Tibial nerve (tissue), 4 donors: ENCODE measurements at places on chromosomes 13 and 19. TPM values are rescaled to one million over a fixed set of nuclear protein-coding genes. Genes with fewer than 3 reads are reported as not detected.

Gene ZNF540
- 4.2 TPM for total RNA-seq

Gene ZNF729
- total RNA-seq, result not detected

Gene SIGLEC12
- not detected for total RNA-seq

Gene C19orf38
- total RNA-seq, result 0.42 TPM

DNA sequence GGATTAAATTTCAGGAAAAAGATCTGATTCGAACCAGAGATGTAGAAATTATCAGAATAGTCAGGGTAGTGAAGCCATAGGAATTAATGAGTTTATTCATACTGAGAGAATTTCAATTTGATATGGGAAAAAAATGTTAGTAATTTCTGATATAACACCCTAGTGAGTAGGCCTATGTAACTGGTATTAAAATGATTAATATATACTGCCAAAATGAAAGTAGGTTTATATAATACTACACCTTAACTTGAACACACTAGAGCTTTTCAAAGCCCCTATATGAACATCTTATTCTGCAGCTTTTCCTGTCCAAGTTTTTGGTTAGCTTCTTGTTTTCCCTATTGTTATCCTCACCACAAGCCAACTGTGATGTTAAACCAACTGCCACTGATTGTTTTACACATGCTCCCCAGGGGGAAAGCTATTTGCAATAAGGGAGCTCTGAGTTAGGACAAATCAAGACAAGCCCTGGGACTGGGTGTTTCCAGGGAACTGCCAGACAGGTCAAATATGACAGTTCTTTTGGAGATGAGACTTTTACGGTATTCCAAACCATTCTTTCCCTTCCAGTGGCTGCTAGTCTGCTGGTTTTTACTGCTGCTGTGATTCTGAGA, 45.3 kb downstream of the FNDC3A start:
- H3K27ac ChIP-seq, result no peak overlapping the region
- no peak for DNase-seq
- no peaks in the 10 kb centered on the region for H3K27me3 ChIP-seq
- no peaks in the 10 kb centered on the region for H3K36me3 ChIP-seq
- H3K4me1 ChIP-seq, result no peaks in the 10 kb centered on the region

DNA sequence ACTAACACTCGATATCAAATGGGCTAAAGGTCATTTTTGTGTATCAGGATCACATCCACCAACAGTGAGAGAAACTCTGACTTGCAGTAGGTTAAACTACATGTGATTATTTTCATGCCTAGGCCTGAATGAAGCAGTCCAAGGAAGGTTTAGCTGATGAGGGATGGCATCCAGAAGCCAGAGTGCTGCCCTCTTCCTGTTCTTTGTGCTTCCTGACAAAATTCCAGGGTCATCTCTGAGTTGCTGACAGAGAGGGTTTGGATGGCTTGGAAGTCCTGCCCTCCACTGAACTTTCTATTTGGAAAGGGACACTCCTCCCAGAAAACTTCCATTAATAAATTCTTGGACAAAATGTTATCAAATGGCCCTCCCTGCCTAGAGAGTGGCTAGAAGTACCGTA, 728.3 kb upstream of the SLC10A2 start:
- no peaks in the 10 kb centered on the region for H3K4me1 ChIP-seq
- no peak overlapping the region for H3K4me3 ChIP-seq
- no peak overlapping the region for H3K27ac ChIP-seq
- no peak for DNase-seq
- H3K27me3 ChIP-seq, result no peaks in the 10 kb centered on the region

DNA sequence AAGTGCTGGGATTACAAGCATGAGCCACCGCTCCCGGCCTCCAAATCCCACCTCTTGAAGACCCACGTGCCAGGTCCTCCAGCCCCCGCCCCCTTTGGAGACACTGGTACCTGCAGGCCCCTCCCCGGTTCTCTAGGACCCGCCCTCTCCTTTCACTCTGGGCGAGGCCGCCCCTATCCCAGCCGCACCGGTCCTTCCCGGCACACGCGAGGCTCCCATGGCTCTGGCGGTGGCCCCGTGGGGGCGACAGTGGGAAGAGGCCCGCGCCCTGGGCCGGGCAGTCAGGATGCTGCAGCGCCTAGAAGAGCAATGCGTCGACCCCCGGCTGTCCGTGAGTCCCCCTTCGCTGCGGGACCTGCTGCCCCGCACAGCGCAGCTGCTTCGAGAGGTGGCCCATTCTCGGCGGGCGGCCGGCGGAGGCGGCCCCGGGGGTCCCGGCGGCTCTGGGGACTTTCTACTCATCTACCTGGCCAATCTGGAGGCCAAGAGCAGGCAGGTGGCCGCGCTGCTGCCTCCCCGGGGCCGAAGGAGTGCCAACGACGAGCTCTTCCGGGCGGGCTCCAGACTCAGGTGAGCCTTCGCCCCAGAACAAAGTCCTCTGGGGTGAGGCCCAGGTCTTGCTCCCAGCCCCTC, at the start of gene CBLC:
Gene CBLC, plus strand, starts transcription at position 176 of the 633 bp plus-strand sequence. Its CDS starts 42 bp downstream, at position 218.
- H3K27me3 ChIP-seq, result no peaks in the 10 kb centered on the region
- no peak within 1 kb of the TSS for H3K27ac ChIP-seq
- H3K4me1 ChIP-seq, result no peaks in the 10 kb centered on the region

DNA sequence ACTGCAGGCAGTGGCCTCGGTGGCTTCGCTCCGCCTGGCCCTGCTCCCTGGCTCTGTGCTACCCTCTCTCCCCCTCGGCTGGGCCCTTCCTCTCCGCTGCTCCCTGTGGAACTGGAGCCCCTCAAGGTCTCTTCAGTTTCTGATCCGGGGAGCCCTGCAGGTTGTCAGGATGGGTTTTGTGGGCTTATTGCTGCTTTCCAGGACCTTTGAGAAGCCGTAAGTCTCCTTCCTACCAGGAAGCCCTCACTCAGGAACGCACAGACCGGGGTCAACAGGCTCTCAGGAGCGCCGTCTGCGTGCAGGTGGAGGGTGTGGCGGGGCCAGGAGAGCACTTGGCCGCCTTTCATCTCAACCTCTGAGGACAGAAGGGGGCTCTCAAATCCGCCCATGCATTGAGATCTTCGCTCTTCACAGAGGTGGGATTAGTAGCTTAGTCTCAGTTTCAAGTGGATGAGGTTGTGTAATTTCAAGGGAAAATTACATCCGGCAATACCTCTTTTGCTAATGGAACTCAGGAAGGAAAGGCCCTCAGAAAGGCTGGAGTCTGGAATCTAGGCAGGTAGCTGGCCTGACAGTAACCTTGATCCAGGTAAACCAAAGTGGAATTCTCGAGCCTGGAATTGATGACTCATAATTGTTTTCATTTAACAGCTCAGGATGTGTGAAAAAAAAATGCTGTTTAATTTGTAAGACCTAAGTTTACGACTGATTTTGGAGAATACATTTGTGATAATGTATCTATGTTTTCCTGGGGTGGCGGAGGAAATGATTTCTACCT, 102.0 kb downstream of the ATP11A start:
- no peaks in the 10 kb centered on the region for H3K4me1 ChIP-seq
- no peaks in the 10 kb centered on the region for H3K36me3 ChIP-seq
- no peaks in the 10 kb centered on the region for H3K27me3 ChIP-seq
- H3K27ac ChIP-seq, result no peak overlapping the region
- H3K4me3 ChIP-seq, result no peak overlapping the region

DNA sequence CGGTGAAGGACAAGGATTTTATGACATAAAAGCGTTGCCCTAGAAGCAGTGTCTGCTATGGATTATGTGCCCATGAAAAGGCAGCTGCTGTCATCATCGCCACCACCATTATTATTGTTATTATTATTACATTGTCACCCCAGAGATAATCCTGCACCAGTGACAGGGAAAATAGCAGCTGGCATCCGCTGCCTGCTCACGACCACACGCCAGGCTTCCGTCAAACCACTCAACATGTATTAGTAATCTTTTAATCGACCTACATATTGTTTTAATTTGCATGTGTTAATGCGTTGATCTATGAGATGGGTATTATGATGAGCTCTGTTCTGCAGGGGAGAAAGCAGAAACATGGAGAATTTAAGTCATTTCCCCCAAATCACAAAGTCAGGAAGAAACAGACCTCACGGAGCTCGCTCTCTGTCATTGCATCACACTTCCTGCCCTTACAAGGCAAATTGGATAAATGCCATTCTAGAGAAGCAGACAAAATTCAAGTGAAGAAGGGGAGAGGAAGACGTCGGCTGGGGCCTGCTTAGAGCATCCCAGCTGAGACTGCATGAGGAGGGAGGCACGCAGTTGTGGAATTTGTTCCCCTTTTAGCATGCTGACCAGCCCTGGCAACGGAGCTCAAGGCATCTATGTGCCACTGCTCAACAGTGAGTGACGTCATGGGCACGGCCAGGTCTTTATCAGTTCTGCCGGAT, at the start of gene FFAR3:
Gene FFAR3, plus strand, starts transcription at position 594 of the 707 bp plus-strand sequence. CDS start 431 bp downstream, outside the sequence.
- DNase-seq, result no peak
- no peaks in the 10 kb centered on the region for H3K36me3 ChIP-seq
- H3K4me1 ChIP-seq, result no peaks in the 10 kb centered on the region
- H3K27me3 ChIP-seq, result peaks cover 7% of the 10 kb centered on the region
- H3K4me3 ChIP-seq, result no peak within 1 kb of the TSS
- H3K27ac ChIP-seq, result no peak within 1 kb of the TSS

- no peaks in the 10 kb centered on the region for H3K36me3 ChIP-seq
- no peak for DNase-seq
- H3K4me3 ChIP-seq, result no peak overlapping the region
- no peaks in the 10 kb centered on the region for H3K4me1 ChIP-seq
- no peak overlapping the region for H3K27ac ChIP-seq
Measured at GRCh38 chr13:100024023-100024422, 42.4 kb downstream of the ZIC2 start.
